Breast epithelium (tissue), 4 donors: ENCODE measurements at places on chromosomes 4 and X. TPM values are rescaled to one million over a fixed set of nuclear protein-coding genes. Genes with fewer than 3 reads are reported as not detected.

Gene BMX
- 3.9 TPM for total RNA-seq

Gene BMPR1B
- total RNA-seq, result 2.0 TPM

Gene ZNF185
- 7.5 TPM for total RNA-seq

Gene CCSER1
- total RNA-seq, result 6.4 TPM

DNA sequence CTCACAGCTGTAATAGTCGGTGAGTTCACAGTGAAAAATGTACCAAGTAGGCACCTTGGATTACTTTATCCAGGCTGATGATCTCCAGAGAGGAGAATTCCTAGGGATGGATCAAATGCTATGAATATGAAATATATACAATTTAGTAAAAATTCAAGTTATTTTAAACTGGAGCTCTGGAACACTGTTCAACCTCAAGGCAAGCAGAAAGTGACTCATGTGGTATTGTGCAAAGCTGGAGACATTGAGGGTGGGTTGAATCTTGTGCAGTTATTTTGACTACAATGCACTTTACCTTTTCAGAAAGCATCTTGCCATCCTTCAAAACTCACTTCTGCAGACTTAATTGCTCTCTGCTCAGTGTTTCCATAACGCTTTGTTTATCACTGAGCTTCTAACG lies 43.4 kb downstream of the OSTC start:
- no peak for DNase-seq
- no peaks in the 10 kb centered on the region for H3K27me3 ChIP-seq
- no peak overlapping the region for H3K27ac ChIP-seq
- no peaks in the 10 kb centered on the region for H3K36me3 ChIP-seq
- H3K4me1 ChIP-seq, result no peaks in the 10 kb centered on the region
- H3K4me3 ChIP-seq, result no peak overlapping the region

GRCh38 chrX:96692454-96692853 lies 7.8 kb downstream of the DIAPH2 start:
- no peak for DNase-seq
- no peaks in the 10 kb centered on the region for H3K4me1 ChIP-seq
- no peak overlapping the region for H3K4me3 ChIP-seq

DNA sequence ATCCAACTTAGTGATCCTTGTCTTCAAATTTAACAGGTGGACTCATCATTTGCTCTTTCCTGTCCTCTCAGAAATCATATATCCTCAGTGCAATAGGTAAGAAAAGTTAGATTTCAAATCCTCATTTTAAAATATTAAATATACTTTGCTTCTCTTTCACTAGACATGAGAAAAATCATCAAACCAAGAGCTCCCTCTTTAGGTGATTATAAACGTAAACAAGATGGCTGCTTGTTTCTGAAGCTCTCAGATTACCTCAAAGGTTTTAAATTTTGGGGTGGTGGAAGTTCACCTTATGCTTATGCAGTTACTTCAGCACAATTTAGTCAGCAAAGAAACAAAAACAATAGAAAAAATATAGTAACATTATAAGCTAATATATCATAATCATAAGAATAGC lies 27.3 kb downstream of the CSN3 start:
- no peak for DNase-seq
- no peak overlapping the region for H3K27ac ChIP-seq
- no peaks in the 10 kb centered on the region for H3K27me3 ChIP-seq
- no peaks in the 10 kb centered on the region for H3K36me3 ChIP-seq
- H3K4me3 ChIP-seq, result no peak overlapping the region

DNA sequence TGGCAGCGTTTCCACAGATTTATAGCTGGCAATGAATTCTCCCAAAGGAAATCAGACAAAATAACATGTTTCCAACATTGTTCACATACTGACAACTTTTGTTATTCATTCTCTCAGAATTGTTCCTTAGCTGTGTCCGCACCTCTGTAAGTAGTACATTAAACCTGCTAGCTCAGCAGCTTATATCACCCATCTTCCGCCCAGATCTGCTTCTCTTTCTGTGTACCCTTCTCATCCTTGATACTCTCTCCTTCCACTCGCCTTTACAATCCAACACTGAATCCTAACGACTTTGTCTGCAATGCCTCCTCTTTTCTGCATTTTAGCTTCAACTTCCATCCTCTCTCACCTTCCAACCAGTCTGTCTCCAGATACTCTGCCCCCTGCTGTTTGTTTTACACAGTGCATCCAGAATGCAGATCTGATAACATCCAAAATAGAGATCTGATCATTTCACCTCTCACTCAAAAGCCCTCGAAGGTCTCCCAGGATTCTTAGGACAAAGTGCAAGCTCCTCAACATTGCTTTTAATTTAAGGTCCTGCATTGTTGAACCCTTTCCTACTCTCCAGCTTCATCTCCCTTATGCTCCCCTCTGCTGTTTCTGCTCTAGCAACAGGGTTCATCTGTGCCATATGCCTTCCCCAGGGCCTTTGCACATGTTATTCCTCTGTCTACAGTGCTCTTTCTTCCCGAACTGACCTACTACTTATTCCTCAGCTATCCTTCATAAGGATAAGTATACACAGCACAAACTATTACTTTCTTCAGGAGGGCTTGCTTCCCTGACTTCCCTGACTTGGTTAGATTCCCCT lies 67.3 kb upstream of the VBP1 start:
- H3K27ac ChIP-seq, result no peak overlapping the region
- DNase-seq, result no peak
- no peaks in the 10 kb centered on the region for H3K4me1 ChIP-seq
- H3K36me3 ChIP-seq, result no peaks in the 10 kb centered on the region
- H3K27me3 ChIP-seq, result no peaks in the 10 kb centered on the region

DNA sequence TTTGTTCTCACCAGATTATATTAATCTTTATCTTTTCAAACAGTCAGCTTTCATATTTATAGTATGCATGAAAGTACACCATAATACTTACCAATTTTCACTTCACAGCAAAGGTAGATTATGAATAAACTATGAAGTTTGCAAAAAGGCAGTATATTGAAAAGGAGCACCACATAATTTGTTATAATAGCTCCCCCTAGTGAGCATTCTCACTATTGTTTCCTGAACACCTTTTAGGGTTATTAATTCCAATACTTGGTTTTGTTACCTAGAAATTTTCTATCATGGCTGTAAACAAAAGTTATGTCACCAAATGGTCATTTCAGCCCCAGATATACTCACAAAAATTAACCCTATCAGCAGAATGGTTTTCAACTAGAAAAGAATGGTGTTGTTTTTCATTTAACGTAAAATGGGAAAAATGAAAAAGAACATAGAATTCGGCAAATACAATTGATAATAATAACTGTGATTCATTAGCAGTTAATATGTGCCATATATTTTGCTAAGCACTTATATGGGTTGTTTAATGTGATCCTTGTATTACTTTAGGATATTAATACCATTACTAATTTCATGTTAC lies 30.2 kb upstream of the NKX6-1 start:
- no peaks in the 10 kb centered on the region for H3K4me1 ChIP-seq
- no peaks in the 10 kb centered on the region for H3K27me3 ChIP-seq
- no peak for DNase-seq
- no peaks in the 10 kb centered on the region for H3K36me3 ChIP-seq
- no peak overlapping the region for H3K4me3 ChIP-seq

- no peak overlapping the region for H3K4me3 ChIP-seq
- H3K36me3 ChIP-seq, result no peaks in the 10 kb centered on the region
- H3K27me3 ChIP-seq, result no peaks in the 10 kb centered on the region
- no peak for DNase-seq
- H3K4me1 ChIP-seq, result no peaks in the 10 kb centered on the region
These were observed 98.7 kb upstream of the GRIA3 start for GRCh38 chrX:123085311-123085940.

- H3K4me1 ChIP-seq, result no peaks in the 10 kb centered on the region
- H3K27ac ChIP-seq, result no peak overlapping the region
- H3K36me3 ChIP-seq, result no peaks in the 10 kb centered on the region
- no peak overlapping the region for H3K4me3 ChIP-seq
- no peaks in the 10 kb centered on the region for H3K27me3 ChIP-seq
These were observed 18.5 kb downstream of the HCCS start for GRCh38 chrX:11129534-11130105.

DNA sequence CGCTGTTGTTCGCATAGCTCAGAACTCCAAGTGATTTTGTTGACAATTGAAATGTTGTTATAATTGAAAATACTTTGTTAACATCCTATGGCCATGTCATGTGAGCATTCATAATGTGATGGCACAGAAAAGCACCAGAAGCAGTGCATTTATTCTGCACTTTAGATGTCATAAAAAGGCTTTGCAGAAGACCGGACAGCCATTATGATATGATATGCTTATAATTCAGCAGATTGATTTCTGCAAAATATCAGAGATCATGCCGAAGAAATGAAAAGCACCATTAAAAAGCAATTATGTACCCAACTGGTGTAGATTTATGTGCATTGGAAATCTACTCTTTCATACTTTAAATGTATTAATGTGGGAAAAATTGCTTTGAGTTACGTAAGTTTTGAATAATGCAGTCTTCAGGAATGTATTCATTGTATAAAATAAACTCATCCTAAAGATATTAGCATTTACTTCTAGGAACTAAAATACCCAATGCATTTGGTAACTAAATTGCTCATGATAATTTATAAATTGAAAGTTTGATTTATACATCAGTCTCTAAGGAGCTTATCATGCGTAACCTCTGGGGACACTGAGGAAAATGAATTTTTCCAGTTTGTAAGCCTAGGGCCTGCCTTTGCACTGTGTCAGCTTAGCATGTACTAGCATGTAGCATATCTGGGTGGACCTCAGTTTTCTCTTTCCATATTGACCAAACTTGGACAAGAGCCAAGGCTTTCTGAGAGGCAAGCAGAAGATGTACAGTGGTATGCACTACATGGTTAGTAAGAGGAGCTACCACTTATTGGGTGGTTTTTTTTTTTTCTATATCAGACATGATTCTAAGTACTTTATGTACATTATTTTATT lies 43.6 kb downstream of the TLR10 start:
- no peaks in the 10 kb centered on the region for H3K27me3 ChIP-seq
- no peaks in the 10 kb centered on the region for H3K36me3 ChIP-seq
- no peak for DNase-seq
- no peak overlapping the region for H3K4me3 ChIP-seq

DNA sequence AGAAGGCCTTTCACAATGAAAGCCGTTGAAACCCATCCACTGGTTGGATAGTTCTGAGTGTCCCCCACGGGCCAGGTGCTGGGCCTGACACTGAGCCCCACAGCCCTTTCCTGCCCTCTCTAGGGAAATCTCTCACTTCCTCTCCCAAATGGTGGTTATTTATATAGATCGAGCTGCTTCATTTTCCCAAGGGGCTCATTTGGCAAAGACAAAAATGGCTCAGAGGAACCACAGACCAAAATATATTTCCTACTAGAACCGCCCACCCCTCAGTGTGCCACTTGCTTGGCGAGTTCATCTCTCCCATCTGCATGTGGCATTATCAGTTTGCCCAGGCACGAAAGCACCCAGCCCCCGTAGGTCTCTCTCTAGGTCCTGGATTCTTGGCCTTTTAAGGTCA lies 53.3 kb upstream of the STIM2 start:
- H3K27ac ChIP-seq, result no peak overlapping the region
- no peaks in the 10 kb centered on the region for H3K4me1 ChIP-seq
- no peak overlapping the region for H3K4me3 ChIP-seq
- DNase-seq, result no peak
- no peaks in the 10 kb centered on the region for H3K36me3 ChIP-seq

- no peak overlapping the region for H3K27ac ChIP-seq
- no peak overlapping the region for H3K4me3 ChIP-seq
- no peaks in the 10 kb centered on the region for H3K27me3 ChIP-seq
- no peak for DNase-seq
- no peaks in the 10 kb centered on the region for H3K4me1 ChIP-seq
These were observed 487.0 kb downstream of the PDHA2 start for GRCh38 chr4:96326846-96327245.

GRCh38 chr4:25271866-25272265 lies 38.0 kb downstream of the PI4K2B start:
- no peaks in the 10 kb centered on the region for H3K36me3 ChIP-seq
- H3K4me1 ChIP-seq, result no peaks in the 10 kb centered on the region
- DNase-seq, result no peak

GRCh38 chrX:12956704-12957534 lies 18.0 kb upstream of the TMSB4X start:
- no peaks in the 10 kb centered on the region for H3K4me1 ChIP-seq
- no peaks in the 10 kb centered on the region for H3K36me3 ChIP-seq
- no peak for DNase-seq
- H3K27ac ChIP-seq, result no peak overlapping the region
- H3K4me3 ChIP-seq, result no peak overlapping the region
- H3K27me3 ChIP-seq, result no peaks in the 10 kb centered on the region

GRCh38 chr4:6354119-6354518 lies 84.5 kb downstream of the WFS1 start:
- H3K4me3 ChIP-seq, result no peak overlapping the region
- no peak for DNase-seq
- H3K36me3 ChIP-seq, result no peaks in the 10 kb centered on the region

- DNase-seq, result no peak
- H3K36me3 ChIP-seq, result no peaks in the 10 kb centered on the region
- no peaks in the 10 kb centered on the region for H3K4me1 ChIP-seq
- H3K27me3 ChIP-seq, result no peaks in the 10 kb centered on the region
- H3K27ac ChIP-seq, result no peak overlapping the region
These were observed 3.5 kb upstream of the NKX1-1 start for GRCh38 chr4:1409491-1410425.
